ENCODE measurements at places on chromosomes 5 and 9.

DNA sequence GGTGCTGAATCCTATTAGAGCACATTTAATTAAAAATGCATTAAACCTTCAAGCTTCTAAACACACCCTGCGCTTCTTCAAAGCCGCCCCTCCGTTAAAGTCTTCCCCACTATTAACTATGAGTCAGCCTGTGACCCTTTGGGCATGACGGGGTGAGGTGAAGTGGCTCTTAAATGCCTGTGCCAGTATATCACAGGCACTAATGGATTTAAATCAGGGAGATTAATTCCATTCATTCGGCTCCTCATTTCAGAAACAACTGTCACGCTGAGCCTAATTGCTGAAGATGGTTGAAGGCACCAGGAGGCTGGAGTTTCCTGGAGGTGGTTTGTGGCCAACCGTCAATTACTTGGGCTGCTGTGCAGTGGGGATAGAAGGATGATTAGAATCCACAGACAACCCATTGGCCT is 192.6 kb upstream of the MSX2 start:
- DNase-seq = no peak

DNA sequence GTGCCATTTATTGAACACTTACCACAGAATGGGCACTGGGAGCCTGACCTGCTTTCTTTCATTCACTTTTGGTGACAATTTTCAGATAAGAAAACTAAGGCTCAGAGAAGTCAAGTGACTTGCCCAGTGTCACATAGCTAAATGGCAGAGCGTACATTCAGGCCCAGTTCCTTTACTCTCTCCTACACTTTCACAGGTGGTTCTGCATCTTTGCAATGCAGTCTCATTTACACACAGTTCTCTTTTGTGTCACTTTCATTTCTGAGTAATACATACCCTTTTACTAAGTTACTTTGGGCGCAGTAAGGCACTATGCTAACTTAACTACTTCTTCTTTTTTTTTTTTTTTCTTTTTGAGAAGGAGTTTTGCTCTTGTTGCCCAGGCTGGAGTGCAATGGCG is 8.3 kb downstream of the NFIL3 start:
- DNase-seq = peak; percentile 49

DNA sequence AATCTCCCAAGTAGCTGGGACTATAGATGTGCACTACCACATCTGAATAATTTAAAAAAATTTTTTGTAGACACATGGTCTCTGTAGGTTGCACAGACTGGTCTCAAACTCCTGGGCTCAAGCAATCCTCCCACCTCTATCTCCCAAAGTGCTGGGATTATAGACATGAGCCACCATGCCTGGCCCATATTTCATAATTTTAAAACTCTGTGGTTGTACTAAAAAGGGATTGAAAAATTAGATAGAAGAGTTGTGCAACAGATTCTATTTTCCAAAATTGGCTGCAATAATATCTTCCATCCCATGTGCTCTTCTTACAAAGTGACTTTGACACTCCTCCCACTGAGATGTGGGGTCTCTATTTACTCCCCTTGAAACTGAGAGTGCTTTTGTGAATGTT is 7.6 kb upstream of the UHRF2 start:
- no peak for DNase-seq

DNA sequence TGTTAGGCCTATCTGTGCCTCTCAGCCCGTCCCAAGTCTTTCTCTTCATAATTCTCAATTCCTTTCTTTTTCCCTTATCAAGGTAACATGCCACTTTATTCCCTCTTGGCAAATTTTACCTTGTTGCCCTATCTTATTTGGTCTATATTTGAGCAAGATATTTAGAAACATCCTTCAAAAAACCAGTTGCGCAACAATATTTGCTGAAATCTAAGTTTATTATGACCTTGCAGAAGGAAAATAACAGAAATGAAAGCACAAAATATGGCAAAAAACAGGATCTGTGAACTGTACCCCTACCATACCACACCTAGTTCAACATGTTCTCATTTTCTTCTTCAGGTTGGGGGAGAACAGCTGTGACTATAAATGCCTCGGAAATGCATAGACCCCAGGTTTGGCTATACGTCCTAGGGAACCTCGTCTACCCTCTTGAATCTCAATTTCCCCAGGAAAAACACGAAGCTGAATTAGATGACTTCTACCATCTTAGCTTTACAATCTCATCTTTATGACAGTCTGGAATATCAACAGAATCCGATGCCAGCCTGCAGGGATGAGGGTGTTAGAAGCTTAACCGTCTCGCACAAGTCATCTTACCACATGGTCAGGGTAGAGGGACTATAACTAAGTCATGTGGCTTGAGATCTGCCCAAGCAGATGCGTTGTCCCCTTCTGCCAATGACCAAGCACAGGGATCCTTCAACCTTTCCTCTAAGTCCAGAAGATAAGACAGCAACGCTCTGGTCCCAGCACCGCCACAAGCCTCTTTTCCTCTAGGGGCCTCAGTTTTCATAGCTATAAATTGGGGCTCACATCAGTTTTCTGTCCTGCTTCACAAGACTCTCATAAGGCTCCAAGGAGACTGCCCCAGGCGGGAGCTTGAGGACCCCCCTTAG is 1.3 kb downstream of the LCP2 start:
- no peak for DNase-seq

- no peak for DNase-seq
Observed at GRCh38 chr9:70883963-70884793, 237.2 kb downstream of the TRPM3 start.

- no peak for DNase-seq
Observed at GRCh38 chr5:83972236-83972635, 251.6 kb upstream of the HAPLN1 start.

- no peak for DNase-seq
Observed at GRCh38 chr9:83749706-83750105, 41.9 kb upstream of the UBQLN1 start.

DNA sequence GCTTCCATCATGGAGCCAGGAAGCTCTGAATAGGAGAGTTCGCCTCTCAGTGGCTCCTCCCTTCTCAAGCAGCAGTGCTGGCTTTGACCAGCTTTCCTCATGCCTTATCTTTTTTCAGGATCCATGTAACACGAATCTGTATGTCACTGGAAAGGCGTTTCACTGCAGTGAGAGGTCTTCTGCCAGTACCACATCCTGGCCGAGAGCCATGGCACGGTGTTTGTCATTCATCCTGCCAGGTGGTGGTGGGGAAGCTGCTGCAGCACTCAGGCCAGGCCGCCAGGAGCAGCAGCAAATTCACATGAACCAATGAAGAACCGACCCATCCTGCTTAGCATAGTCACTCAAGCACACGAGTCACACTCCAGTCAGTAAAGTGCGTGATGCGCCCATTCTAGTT is 179.0 kb downstream of the FANCC start:
- no peak for DNase-seq

- DNase-seq = no peak
Observed at GRCh38 chr9:31140316-31140715, 1244.1 kb upstream of the ACO1 start.

DNA sequence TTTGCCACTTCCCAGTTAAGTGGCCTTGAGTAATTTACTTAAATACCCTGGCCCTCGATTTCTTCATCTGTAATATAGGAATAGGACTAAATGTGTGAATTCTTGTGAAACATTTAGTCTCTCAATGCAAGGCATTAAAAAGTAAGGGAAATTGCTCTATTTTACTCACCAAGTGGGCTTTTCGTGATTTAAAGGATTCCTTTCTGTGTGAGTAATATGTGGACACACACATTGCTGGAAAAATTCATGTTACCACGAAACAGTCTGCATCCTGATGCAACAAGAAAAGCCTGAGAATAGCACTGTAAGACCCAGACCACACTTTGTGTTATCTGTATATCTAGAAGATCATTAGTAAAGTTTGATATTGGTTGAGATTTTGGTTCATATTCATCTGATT is 1243.0 kb upstream of the CDH9 start:
- DNase-seq = no peak

GRCh38 chr9:116345817-116346216 is 192.2 kb downstream of the PAPPA start:
- no peak for DNase-seq

- peak; percentile 17 for DNase-seq
Observed at GRCh38 chr5:172834415-172835289, 601 bp downstream of the ERGIC1 start.

- DNase-seq = no peak
Observed at GRCh38 chr5:137254119-137255090, 244.7 kb downstream of the SPOCK1 start.

DNA sequence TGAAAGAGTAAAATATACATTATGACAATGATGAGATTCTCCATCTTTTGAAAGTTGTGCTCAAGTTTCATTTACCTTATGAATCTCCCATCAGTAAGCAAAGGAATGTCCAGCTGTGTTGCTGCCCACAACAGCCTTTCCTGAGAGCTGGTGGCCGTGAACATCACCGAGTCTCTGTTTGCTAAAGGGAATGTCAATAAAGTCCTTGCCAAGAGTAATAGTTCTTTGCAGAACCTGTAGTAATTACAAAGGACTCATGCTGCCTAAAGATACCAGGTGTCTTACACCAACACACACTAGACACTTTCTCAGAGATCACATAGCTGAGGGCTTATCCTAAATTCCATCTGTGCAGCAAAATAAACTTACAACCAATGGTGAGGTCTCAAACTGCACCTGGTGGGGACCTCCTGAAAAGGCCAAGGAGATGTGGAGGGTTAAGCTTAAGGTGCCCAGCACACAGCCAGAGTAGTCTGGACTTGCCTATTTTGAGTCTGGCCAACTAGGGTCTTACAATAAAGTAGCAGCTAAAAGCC is 111.1 kb upstream of the DAPK1 start:
- DNase-seq = no peak

DNA sequence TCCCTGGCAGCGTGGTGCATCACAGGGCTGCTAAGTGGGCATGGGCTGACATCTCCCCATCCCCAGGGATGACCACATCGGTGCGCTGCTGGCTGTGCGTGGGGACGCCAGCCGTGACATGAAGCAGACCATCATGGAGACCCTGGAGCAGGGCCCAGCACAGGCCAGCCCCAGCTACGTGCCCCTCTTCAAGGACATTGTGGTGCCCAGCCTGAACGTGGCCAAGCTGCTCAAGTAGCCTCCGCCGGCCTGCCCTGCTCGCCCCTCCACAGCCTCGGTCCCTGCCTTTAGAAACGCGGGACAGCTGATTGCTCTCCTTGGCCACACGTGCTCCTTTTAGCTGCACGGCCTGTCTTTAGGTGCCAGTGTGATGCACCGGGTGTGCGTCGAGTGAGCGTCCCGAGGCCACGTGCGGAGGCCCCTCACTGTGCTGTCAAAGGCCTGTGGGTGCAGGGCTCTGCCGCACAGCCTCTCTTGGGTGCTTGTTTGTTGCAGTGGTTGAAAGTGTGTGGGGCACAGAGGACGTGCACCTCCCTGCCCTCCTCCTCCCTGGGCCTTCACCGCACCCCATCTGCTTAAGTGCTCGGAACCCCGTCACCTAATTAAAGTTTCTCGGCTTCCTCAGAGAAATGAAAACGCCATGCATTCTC is 23.8 kb downstream of the EXOC3 start:
- DNase-seq = no peak

DNA sequence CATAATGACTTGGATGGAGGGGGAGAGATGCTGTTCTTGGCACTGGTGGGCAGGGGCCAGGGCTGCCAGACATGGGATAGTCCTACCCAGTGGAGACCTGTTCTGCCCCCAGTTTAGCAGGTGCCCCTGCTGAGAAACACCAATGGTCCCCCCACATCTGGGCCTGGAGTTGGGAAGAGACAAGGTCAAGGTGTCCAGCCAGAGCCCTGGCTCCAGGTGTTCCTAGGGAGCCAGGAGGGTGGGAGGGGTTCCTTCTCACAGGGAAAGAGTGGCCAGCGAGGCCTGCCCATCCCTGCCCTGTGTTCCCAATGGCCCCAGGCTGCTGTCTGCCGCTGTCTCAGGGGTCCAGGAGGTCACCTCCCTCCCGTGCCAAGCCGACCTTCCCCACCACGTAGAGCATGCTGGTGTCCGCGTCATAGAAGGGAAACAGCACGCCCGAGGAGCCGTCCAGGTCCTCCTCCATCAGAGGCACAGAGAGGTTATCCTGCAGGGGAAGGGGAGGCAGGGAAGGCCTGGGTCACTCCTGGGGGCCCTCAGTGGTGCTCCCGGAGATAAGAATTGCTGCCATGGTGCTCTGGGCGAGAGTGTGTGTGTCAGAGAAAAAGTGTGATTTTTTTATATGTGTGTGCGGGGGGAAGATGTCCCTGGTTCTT is 11.7 kb upstream of the TRIM14 start:
- no peak for DNase-seq

- DNase-seq = no peak
Observed at GRCh38 chr9:98479967-98480847, 224.8 kb upstream of the TBC1D2 start.

DNA sequence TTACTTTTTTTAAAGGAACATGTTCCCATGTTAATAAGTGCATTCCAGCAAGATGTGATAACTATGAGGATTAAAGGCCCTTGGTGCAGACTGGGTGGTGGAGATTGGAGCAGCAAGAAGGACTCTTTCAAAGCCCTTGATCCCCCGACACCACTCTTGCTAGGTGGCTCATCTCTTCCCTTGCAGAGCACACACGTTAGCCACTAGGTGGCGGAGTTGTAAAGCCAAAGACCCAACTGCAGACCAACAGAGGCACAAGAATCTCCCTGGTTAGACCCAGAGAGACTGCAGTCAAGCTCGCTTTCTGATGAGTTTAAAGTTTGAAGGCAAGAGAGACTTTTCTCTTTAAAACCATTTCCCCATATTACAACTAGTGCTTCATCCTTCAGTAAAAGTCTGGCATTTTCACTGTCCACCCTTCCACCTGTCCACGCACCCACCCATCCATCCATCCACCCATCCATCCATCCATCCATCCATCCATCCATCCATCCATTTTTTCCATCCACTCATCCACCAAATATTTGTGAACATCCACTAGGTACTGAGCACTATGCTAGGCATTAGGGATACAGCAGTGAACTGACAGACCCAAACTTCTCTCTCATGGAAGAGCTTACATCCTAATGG is 226.9 kb downstream of the MSX2 start:
- DNase-seq = peak; percentile 71

DNA sequence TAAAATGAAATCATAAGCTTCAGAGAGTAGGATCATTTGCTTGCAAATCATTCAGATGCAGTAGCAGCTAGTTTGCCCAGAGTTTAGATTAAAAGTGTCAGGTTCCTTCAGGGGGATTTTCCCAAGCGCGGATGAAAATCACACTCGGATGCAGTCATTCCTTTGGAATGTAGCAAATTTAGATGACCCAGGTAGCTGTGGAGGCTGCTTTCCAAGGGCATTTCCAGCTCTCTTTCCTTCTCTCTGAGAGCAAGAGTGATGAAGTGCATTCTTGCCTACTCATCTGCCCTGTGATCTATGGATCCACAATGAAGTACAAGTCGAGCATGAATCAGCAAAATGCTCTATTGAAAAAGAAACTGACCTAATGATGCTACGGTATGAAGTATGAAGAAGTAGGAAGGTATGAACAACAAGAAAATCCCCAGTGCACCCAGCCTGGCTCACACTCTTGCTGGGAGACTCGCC is 200.2 kb downstream of the PLK2 start:
- DNase-seq = no peak

- no peak for DNase-seq
Observed at GRCh38 chr5:40879163-40879942, 29.9 kb upstream of the C7 start.

GRCh38 chr5:107594253-107595045 is 76.3 kb downstream of the EFNA5 start:
- no peak for DNase-seq
